ENCODE measurements at places on chromosomes 6 and 20.
A peak's percentile ranks its signal among the peaks of the same experiment; 100 is the strongest.

DNA sequence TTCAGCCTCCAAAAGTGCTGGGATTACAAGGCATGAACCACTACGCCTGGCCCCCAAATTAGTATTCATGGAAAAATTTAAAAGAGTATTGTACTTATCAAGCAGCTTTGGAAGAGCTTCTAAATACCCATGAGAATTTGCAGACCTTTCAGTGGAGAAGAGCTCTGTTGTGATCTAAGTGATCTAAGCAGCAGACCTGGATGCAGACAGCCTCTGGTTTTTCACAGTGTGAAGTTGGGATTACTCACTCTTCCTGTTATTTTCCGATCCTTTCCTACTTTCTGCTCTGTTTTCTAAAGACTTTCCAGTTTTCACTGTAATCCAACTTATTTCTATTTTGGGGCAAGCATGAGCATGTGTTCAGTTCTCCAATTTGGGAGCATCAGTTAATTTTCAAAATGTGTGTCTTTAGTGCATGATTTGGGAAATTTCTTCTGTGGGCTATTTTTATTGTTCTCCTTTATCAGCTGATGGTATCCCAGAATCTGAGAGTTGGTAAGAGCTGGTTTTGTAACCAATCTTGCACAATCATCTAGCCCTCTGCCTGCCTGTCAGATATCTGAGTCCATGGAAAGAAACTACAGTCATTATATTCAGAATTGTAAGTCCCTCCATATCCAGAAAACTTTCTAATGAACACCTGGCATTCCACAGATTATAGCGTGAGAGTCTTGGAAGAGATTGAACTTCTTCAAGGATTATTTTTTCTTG, 207.7 kb upstream of the DTNBP1 start:
- no peak for DNase-seq

DNA sequence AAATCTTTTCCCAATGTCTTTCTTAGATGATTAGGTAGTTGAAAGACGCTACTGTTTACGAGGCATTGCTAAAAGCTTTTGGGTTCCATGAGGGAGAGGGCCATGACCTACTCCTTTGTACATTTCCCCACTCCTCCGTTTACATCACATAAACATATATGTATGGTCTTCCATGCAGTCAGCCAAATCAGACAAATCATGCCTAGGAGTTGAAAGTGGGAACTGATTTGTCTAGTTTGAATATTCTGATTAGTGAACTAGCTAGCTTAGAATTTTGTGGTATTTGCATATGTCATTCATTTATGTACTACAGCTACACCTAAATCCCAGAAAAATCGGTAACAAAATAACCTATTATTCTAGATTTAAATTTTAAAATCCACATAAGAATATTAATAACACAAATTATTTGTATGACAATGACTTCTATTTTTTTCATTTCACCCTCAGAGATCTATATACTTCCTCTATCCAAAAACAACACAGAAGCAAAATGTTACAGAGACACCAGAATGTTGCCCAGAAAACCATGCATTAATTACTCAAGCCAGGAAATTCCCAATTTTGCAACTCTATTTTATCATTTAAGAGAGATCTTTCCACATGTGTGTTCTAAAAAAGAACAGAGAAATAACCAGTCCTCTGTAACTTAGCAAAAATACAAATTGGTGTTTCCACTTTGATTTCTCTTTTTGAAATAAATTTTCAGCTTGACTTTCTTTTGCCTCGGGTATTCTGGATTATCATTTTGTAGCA, 231.9 kb downstream of the LAMA2 start:
- DNase-seq = no peak

DNA sequence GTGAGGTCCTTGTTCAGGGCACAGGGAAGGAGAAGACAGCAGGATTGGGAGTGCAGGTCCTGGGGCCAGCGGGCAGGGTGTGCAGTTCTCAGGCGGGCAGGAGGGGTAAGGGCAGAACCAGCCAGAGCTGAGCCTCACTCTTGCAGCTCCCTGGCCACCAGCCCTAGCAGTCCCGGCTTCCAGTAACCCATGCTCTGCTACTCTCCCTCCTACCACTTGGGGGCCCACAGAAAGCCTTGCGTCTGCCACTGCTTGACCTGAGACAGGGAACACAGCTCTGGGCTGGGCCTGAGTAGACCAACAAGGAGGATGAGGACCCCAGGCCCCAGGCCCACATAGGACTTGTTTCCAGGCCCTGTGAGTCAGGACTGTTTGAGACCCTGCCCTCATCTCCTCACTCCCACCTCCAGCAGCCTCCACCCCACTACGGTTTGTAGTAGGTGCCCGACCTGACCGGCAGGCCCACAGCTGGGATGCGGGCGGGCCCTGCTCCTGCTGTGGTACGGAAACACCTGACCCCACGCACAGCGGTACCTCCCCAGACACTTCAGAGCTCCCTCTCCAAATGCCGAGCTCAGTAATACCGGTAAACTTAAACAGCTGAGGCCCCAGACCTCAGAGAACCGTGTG, 39.2 kb downstream of the KCNK5 start:
- peak; percentile 34 for DNase-seq

DNA sequence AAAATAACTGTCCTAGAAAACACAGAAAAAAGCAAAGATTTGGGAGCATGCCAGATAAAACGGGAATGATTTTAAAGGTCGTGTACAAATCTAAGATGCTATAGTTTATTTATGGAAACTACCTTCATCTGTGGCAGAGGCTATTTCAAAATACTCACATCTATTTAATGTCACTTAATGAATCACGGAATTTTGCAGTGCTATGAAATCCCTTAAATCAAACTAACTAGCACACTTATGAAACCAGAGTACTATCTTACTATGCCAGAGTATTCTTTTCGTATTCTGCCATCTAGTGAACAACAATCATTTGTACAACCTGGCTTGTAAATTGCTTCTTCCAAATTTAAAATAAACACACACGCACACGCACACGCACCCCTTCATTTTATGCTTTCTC, 77.9 kb upstream of the BMP5 start:
- DNase-seq = no peak

DNA sequence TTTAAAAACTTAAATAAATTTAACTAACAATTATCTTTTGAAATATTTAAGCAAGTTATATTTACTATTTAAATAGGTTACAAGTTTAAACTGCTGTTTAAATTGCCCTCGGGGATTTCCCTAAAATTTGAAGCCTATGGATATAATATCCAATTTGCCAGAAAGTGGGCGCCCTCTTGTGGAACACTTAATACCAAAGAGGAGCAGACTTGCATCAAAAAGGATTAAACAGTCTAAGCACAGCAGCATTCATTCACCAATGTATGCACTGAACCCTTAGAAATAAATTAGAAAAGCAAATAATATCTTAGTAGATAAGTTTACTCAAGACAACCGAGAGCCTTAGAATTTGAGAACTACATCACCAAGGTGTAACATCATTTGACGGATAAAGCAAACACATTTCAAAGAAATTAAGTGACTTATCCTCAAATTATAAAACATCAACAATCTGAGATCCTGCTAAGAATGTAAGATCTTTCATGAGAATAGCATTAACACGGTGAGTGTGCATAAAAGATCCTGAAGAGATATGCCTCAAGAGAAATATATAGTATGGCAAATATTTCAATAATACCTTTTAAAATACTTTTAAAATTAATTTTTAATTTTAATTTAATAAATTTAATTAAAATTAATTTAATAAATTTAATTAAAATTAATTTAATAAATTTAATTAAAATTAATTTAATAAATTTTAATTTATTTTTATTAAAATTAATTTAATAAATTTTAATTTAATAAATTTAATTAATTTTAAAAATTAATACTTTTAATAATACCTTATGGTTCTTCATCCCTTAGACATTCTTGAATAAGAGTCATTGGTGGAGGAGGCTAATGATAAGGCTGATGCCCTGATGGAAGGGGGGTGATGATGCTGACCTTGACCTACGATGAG, 11.5 kb upstream of the MEP1A start:
- peak; percentile 26 for DNase-seq

- no peak for DNase-seq
These were observed 116.6 kb downstream of the MRPL14 start for GRCh38 chr6:44010411-44011349.

DNA sequence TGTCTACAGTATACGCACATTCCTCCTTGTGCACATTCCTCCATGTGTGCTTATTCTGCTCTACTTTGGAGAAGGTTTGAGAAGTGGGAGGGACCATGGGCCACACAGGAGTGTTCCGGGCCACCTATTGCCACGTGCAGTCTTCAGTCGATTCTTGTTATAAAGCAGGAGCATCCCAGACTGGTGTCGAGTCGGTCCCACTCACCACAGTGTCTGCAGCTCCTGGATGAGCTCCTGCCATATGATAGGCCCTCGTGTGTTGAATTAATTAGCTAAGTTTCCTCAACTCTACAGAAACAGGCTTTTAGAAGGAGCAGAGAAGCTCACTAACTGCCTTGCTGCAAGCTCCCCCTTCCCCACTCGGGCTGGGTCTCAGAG, 22.6 kb downstream of the ENTPD6 start:
- no peak for DNase-seq

DNA sequence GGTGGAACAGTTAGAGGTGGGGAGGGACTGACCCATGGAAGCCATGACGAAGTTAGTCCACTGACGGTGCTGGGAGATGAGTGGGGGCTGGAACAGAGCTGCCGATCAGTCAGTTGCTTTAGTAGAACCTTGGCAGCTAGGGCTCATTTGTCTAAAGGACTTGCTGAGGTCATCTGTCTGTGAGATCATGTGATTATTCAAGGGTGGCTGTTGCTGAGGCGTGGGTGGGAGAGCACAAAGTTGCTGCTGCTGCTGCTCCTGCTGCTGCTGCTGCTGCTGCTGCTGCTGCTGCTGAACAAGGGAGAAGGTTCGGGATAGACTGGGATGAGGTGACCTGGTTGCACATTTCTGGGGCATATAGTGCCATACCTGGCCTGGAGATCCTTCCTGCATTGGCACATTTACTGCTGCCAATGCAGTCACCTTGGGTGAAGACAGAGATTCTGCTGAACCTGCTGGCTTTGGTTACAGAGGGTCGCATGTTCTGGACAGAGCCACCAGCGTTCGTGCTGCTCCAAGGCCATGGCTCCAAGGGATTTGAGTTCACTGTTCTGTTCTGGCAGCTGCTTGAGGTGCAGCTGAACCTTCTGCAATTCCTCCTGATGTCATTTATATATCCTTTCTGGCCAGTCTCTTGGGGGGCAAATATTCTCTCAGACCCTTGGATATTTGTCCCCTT, 840.5 kb downstream of the HACE1 start:
- no peak for DNase-seq

DNA sequence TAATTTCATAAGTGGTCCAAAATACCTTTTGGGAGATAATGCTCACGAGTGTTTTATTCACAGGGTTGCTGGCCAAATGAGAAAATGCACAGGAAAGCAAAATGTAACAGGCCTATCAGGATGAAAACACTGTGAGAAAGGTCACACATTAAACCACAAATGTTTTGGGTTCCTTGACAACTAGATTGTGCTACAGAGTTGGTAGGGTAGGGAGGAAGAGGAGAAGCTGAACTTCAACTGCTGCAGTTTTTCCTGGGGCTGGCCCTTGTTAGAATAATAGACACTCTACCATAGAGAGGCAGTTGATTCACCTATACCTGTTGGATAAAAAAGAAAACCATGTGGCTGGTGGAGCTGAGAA, 28.1 kb upstream of the PAQR8 start:
- no peak for DNase-seq

DNA sequence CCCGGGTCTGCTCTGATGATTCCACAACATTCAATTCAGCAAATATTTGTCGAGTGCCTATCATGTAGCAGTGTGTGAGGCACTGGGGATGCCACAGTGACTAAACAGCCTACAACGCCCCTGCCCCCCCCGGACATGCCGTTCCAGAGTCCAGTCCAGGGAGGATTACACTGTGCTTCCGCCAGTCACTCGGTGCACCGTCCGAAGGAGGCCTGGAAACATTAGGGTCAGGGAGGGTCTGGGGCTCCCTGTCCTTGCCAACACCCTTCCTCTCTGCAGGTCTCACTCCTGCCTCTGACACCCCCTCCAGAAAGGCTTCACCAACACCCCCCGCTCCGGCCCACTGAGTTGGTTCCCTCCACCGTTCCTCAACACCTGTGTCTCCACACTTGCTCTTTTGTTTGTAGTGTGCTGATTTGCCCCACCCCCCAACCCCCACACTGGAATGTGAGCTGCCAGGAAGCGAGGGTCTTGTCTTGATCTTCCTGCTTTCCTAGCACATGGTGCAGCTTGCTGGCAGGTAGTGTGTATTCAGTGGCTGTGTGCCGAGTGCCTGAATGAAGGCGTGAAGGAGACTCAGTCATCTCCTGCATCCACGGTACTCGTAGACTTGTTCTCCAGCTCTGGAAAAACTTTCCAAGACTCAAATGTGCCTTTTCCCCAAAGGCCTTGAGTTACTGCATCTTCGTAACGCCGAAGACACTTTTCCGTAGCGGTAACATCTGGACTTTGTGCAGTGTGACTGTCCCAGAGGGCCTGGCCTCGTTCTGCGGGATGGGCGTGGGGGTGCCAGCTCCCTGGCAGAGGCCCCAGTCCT, 150.4 kb downstream of the ZDHHC14 start:
- peak; percentile 18 for DNase-seq

GRCh38 chr20:11445161-11445560, 472.5 kb upstream of the BTBD3 start:
- DNase-seq = no peak

- no peak for DNase-seq
These were observed 91.2 kb downstream of the CDC5L start for GRCh38 chr6:44478591-44479254.

DNA sequence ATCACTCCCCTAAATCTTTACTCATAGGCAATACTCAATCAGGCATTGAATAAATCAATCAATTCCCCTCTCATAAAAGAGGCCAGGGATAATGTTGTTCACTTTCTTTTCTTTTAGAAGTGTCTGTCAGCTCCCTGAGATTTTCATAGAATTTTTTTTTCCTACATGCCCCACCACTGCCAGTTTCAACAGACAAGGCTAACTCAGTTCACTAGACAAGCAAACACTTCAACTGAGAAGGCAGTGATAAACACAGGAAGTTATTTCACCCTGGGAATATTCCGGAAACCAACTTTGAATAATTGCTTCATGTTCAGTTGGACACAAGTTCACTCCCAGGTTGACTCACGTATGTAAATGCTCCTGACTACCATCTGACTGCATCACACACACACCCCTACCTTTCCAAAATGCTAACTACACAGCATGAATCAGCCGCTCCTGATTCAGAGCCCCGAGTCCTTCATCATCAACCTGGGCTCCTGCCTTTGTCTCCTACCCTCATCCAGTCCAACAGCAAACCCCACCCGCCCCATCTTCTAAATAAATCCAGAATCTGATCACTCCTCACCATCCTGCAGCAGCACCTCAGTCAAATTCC, 143.9 kb downstream of the BCAS1 start:
- no peak for DNase-seq

DNA sequence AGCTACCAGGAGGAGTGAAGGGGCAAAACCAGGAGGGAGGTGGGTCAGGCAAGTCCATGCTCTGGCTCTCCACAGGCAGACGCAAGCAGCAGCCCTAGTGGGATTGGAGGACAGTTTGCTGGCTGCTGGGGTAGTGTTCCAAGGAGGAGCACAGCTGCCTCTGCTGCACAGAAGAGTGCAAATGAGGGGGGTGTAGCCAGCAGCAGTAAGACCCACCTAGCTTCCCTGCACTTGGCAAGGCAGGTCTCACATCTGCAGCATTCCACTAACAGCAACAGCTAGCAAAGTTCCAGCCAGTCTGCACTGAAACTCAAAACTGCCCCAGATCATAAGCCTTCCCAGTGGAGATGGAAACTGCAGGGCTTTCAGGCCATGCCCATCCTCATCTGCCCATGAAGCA, 405.0 kb downstream of the UTRN start:
- DNase-seq = no peak

GRCh38 chr6:44258325-44258863, 1.1 kb upstream of the SLC35B2 start:
- DNase-seq = no peak

- DNase-seq = no peak
These were observed 26.6 kb downstream of the HDGFL1 start for GRCh38 chr6:22596011-22596410.

All from progenitor cell of endocrine pancreas (in vitro differentiated cells).